Stimulated activated CD8-positive, alpha-beta memory T cell treated with anti-CD3 and anti-CD28 coated beads, Interleukin-4, amount 100 ng/mL, for 1 hour (primary cell): ENCODE measurements at places on chromosomes 4 and X.

- DNase-seq, result no peak
These were observed 16.6 kb downstream of the COQ2 start for GRCh38 chr4:83267830-83268475.

GRCh38 chr4:86359944-86360478 lies at the start of gene MAPK10:
TSS of gene MAPK10 (minus strand) at chr4:86360053.
- no peak for DNase-seq

GRCh38 chr4:114773339-114773738 lies 174.7 kb downstream of the UGT8 start:
- no peak for DNase-seq

DNA sequence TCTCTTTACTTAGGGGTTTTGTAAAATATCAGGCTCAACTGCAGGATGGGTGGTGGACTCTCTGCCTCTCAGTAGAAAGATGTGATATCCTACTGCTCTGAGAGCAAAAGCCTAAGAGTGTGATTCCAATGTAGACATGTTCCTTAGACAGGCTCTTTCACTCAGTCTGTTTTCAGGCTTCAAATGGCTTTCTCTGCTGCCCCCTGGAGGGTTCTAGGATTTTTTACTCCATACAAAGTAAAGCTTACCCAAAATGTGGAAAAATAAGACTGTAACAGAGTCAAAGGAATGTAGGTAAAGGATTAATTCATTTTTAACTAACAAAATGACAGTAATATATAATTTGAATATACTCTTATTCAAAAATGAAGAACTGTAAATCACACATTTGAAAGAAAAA lies 32.1 kb downstream of the ZGRF1 start:
- no peak for DNase-seq

GRCh38 chr4:86950831-86951525 lies 16.2 kb downstream of the AFF1 start:
- DNase-seq, result no peak
